ENCODE measurements at places on chromosomes 2 and 18.

GRCh38 chr2:62713837-62714236, 8.3 kb downstream of the EHBP1 start:
- no peak for DNase-seq

DNA sequence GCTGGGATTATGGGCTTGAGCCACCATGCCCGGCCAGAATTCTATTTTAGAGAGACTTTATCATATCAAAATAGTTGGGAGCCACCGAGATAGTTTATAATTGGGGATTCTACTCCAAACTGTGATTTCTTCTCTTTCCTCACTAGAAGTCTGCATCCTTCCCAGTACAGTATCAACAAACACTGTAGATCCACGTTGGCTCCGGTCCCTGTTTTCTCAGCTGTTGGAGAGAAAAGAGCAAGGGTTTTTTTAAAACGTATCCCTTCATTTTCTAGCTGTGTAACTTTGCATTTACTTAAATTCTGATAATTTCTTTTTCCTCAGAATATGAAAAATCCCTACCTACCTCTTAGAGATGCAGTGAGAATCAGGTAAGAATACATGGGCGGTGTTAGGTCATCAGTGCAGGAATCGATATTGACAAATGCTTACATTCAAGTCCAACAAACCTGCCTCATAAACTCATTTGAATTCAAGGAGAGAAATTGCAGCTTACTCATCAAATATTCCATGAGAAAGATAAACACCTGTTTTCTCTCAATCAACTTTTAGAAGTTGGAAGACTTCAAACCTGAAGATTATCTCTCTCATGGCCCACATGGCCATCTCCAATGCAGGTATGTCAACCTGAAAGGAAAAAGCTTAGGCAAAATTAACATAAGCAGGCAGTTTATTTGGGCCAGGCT, 17.7 kb upstream of the PDCL3 start:
- no peak for DNase-seq

GRCh38 chr2:155633887-155634570, 698.5 kb downstream of the NR4A2 start:
- no peak for DNase-seq

DNA sequence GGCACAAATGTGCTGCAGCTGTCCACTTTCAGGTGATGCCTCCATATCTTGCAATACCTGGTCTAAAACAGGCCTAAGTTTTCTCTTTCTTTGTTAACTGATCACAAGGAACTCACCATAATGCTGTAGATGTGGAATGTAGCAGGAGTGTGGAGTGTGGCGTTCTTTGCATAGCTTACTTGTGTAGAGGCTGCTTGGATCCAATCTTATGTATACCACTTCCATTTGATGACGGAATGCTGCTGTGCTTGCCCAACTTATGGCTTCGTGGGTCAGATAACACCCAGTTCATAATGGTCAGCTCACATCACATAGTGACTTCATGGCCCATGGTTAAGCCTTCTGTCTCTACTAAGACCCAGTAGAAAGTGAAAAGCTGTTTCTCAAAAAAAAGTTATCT, 114.5 kb downstream of the LAMA3 start:
- DNase-seq: no peak

DNA sequence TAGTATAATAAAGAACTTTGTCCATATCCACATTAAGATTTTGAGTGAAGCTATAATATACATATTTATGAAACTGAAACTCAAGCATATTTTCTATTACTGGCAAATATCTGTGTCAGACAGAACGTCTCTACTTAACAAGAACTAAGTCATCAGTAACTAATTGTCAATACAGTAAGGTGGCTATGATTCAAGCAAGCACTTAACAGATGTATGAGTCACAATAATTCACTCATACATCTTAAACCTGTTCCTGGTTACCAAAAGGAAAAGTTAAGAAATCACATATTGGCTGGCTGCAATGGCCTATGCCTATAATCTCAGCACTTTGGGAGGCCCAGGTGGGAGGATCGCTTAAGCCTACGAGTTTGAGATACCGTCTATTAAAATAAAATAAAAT, 96.0 kb downstream of the SOS1 start:
- no peak for DNase-seq

DNA sequence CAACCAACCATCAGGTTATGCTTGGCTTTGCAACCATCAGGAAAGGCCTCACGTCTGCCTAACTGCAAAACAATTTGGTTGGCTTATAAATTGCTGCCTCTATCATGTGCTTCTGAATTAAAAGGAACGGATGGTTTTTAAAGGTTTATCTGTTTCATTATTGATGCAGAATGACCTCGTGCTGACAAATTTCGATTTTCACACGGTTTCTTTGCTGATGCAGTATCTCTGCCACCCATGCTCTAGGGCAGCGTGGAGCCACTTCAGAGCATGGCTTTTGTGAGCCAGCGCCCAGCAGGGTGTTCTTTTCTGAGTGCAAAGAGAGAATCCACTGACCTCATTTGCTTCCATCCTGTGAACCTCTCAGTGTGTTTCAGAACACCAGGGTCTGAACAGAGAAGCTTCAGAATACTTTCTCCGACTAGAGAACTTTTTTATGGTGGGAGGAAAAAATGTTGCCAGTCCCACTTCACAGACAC, 143.1 kb upstream of the L3MBTL4 start:
- no peak for DNase-seq

- DNase-seq: no peak
These were observed 75.6 kb upstream of the MGAT5 start for GRCh38 chr2:134178138-134178877.

DNA sequence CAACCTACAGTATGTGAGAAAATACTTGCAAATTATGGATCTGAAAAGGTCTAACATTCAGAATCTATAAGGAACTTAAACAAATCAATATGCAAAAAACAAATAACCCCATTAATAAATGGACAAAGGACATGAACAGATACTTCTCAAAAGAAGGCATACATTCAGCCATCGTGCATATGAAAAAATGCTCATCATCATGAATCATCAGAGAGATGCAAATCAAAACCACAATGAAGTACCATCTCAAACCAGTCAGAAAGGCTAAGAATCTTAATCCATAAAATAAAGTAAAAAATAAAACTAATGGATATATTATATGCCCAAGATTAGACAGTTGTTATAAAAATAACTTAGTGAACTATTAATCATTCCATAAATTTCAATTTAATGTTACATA, 154.0 kb downstream of the CALCRL start:
- DNase-seq: no peak

- DNase-seq: no peak
These were observed 1.3 kb downstream of the LAPTM4A start for GRCh38 chr2:20050104-20050645.

- DNase-seq: no peak
These were observed 41.6 kb downstream of the NPPC start for GRCh38 chr2:231884438-231885140.

DNA sequence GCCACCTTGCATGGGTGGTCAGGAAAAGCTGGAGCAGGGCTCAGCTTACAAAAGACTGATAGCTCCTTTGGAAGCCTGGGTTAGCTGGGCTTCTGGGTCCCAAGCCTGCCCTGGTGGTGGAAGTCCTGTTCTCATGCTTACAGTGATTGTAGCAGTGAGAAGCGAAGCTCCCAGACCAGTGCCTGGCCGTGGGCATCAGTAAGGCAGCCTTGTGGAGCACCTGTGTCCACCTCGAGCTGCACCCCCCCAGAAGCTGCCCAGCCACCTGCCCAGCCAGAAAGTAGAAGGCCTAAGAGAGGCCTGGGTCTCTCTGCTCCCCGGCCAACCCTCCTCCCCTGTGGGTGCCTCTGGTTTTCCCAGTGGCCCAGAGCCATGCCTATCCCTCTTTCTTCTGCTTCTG, 10.5 kb downstream of the GLI2 start:
- no peak for DNase-seq
